ENCODE measurements at places on chromosomes 11 and 22.
A peak's percentile ranks its signal among the peaks of the same experiment; 100 is the strongest.

- no peaks in the 10 kb centered on the region for H3K4me1 ChIP-seq
- H3K4me3 ChIP-seq = no peak overlapping the region
- DNase-seq = no peak
- H3K27me3 ChIP-seq = no peaks in the 10 kb centered on the region
These were observed 108.9 kb upstream of the NCAM1 start for GRCh38 chr11:112852143-112852866.

- H3K4me3 ChIP-seq = no peak overlapping the region
- no peak for DNase-seq
- H3K36me3 ChIP-seq = no peaks in the 10 kb centered on the region
- H3K27ac ChIP-seq = no peak overlapping the region
These were observed 106.0 kb upstream of the OR9Q1 start for GRCh38 chr11:57917632-57918031.

- H3K4me1 ChIP-seq = no peaks in the 10 kb centered on the region
- H3K27ac ChIP-seq = no peak overlapping the region
- H3K4me3 ChIP-seq = no peak overlapping the region
These were observed 28.5 kb downstream of the MAFF start for GRCh38 chr22:38230108-38230825.

DNA sequence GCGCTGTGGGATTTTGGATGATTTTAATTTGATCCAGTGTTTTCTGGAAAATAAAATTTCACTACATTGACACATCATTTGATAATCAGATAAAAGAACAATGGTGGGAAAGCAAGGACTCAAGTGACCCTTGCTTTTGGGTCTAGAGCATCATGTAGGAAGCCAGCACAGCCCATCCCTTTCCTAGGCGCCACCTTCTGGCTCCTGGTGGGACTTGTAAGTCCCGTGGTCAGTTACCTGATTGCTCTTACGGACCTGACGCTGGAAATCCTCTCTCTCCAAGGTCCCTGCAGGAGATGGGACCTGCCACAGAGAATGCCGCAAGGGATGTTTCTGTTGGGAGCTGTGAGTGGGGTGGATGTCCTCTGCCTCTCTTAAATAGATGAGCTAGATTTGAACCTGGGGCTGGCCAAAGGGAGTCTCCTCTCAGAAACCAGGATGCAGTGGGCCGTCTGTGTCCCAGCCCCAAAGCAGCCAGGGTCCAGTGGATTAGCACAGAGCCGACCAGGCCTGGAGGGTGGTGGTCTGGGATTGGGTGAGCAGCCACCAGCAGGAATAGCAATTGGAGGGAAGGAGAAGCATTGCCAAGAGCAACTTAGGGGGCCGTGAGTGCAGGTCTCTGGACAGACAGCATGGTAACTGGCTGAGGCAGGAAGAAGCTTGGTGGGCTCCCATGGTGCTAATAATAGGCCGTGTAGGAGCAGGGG is 21.7 kb downstream of the TIMP3 start:
- no peak overlapping the region for H3K27ac ChIP-seq
- H3K4me1 ChIP-seq = no peaks in the 10 kb centered on the region
- H3K27me3 ChIP-seq = no peaks in the 10 kb centered on the region
- no peak for DNase-seq

GRCh38 chr11:118606157-118606843 is 1.1 kb upstream of the PHLDB1 start:
- no peak overlapping the region for H3K4me3 ChIP-seq
- H3K4me1 ChIP-seq = peaks cover 17% of the 10 kb centered on the region
- no peak for DNase-seq
- H3K27ac ChIP-seq = no peak overlapping the region
- peaks cover 14% of the 10 kb centered on the region for H3K36me3 ChIP-seq
- H3K27me3 ChIP-seq = peaks cover 23% of the 10 kb centered on the region

- H3K27ac ChIP-seq = no peak overlapping the region
- H3K4me1 ChIP-seq = no peaks in the 10 kb centered on the region
- DNase-seq = no peak
- H3K36me3 ChIP-seq = no peaks in the 10 kb centered on the region
- no peaks in the 10 kb centered on the region for H3K27me3 ChIP-seq
- H3K4me3 ChIP-seq = no peak overlapping the region
These were observed 143.6 kb upstream of the TRPC6 start for GRCh38 chr11:101727451-101727850.

- DNase-seq = no peak
- H3K27me3 ChIP-seq = no peaks in the 10 kb centered on the region
- H3K4me1 ChIP-seq = no peaks in the 10 kb centered on the region
- H3K36me3 ChIP-seq = no peaks in the 10 kb centered on the region
These were observed 12.9 kb downstream of the TRIM29 start for GRCh38 chr11:120125024-120125423.

DNA sequence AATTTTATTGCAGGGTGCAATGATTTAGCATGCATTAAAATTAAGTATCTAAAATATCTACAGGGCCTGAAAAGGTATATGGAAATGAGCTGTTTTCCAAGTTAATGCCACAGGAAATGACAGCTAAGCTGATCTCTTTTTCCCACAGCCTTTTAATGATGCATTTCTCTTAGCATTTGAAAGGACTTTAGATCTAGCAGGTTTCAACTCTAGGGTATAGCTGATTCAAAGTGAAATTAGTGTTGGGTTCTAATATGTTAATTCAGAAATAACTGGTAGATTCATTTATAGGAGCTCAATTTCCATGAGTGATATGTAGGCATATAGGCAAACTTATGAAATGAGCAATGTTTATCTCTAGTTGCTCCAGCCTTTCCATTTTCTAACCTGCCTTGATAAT is 274.2 kb downstream of the CASP12 start:
- DNase-seq = no peak
- H3K27me3 ChIP-seq = no peaks in the 10 kb centered on the region
- H3K36me3 ChIP-seq = no peaks in the 10 kb centered on the region

DNA sequence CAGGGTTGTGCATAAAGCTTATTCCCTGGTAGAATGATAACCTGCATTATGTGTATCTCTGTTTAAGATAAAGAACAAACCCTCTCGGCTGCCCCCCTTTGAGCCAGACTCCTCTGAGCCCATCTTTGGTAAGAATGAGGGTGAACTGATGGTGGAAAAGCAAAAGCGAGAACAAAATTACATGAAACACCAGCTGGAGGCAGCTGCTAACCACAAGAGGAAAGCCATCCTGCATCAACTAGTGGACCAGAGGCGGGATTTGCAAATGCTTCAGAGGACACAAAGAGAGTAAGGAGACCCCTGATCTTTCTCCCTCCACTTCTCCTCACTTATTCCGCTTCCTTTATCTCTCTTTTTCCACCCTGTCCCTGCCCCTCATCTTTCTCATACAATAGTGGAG is 40.3 kb downstream of the CCDC81 start:
- no peaks in the 10 kb centered on the region for H3K4me1 ChIP-seq
- no peak overlapping the region for H3K4me3 ChIP-seq
- no peak overlapping the region for H3K27ac ChIP-seq
- no peak for DNase-seq

GRCh38 chr11:130418210-130418609 is 10.2 kb downstream of the ADAMTS8 start:
- peaks cover 2% of the 10 kb centered on the region for H3K4me1 ChIP-seq
- H3K27me3 ChIP-seq = peaks cover 10% of the 10 kb centered on the region
- no peaks in the 10 kb centered on the region for H3K36me3 ChIP-seq
- H3K4me3 ChIP-seq = no peak overlapping the region
- no peak overlapping the region for H3K27ac ChIP-seq
- no peak for DNase-seq

DNA sequence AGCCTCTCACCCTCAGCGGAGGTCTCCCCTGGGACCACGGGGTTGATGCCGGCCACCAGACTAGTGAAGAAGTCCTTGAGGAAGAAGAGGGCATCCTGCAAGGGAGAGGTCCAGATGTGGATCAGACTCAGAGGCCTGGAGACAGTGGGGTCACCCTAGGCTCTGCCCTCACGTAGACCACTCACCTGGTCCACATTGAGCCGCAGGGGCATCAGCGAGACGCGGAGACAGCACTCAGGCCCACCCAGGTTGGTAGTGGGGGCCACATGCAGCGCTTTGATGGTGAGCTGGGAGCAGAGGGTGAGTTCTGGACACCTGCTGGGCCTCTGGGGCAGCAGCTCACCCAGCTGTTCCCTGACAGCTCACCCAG is 18.9 kb downstream of the ATG2A start:
- H3K27ac ChIP-seq = no peak overlapping the region
- DNase-seq = no peak
- H3K4me3 ChIP-seq = no peak overlapping the region
- H3K27me3 ChIP-seq = no peaks in the 10 kb centered on the region
- H3K4me1 ChIP-seq = peaks cover 4% of the 10 kb centered on the region

- H3K27ac ChIP-seq = peak overlapping the region; percentile 33
- DNase-seq = no peak
- no peaks in the 10 kb centered on the region for H3K36me3 ChIP-seq
- H3K4me3 ChIP-seq = no peak overlapping the region
- no peaks in the 10 kb centered on the region for H3K27me3 ChIP-seq
These were observed 33.3 kb downstream of the BARX2 start for GRCh38 chr11:129408865-129409444.

Data from activated T-helper 2 cell treated with anti-CD3 and anti-CD28 coated beads, Interferon-gamma antibody, Interleukin-2, Interleukin-4, amounts not matched to agents 10 μg/mL and 5 μg/mL and 100 μg/mL, durations not matched to agents 14 hours and 24 hours and 36 hours (primary cell).